ENCODE measurements at places on chromosomes 6 and 20.
A peak's percentile ranks its signal among the peaks of the same experiment; 100 is the strongest.

DNA sequence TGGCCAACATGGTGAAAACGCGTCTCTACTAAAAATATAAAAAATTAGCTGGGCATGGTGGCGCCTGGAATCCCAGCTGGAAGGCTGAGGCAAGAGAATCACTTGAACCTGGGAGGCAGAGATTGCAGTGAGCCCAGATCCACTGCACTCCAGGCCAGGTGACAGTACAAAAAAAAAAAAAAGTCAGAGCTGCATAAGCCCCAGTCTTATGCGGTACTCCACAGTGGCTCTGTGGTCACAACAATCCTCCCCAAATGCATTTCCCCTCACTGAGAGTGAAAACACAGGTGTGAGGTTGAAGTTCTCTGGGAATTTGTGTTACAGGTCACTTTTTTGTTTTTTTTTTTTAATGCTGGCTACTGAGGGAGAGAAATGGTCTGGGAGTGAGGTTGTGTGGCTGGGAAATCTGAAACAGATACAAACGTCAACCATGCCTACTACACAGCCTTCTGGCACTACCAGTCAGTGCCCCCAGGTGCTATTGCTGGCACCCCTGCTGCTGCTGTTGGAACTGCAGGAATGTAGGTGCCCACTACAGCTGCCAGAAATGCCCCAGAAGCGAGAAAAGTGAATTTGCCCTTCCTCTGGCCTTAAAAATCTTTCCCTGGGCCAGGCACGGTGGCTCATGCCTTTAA is 5.7 kb downstream of the MRPS26 start:
- DNase-seq: no peak

DNA sequence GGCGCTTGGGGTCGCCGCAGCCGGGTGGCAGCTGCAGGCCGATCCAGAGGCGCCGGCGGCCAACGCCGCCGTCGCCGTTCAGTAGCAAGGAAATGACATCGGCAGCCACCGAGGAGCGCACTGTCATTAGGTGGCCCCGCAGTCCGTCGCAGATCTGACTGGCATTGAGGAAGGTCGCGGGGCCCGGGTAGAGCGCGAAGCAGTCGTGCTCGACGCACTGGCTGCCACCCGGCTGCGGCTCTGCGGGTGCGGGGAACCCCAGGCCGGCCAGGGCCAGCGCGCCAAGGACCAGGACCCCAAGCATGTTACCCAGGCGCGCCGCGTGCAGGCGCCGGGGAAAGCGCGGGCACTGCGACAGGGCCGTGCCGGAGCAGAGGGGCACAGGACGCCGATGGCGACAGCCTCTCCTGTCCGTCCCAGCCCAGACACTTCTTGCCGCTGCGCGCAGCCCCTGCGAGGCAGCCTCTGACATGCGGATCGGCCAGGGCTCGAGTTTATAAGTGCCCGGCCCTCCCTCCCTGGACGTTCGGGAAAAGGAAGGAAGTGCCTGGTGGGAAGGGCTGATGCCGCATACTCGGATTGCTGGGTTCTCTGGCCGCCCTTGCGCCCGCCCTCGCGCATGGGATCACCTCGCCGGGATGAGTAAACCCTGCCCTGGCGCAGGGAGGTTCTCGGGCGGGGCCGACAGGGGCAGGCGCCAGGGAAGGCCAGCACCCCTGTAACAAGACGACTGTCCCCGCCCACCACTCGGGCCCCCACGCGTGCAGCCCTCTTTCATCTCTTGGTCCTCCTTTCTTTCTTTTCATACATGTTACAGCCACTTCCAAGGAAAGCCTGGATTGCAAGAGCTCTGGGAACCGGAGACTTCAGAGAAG is at the start of gene THBD:
Gene THBD (minus strand): TSS at position 472 of the 875 bp plus-strand sequence. CDS start 168 bp downstream, at position 304.
- DNase-seq: peak; percentile 39

DNA sequence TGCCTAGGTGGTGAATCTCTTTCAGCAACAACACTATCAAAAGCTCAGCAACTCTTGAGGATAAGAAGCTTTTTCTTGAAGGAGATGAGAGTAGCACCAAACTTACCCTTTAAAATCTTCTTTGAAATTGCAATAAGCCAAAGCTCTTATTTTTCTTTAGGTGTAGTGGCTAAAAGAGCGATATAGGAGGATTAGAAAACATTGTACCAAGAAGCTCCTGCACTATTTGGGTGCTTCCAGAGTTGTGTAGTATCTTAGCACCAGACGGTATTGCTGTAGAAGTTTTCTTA is 1.2 kb downstream of the FUT9 start:
- DNase-seq: no peak

GRCh38 chr6:146212781-146213180 is 183.9 kb downstream of the GRM1 start:
- no peak for DNase-seq

DNA sequence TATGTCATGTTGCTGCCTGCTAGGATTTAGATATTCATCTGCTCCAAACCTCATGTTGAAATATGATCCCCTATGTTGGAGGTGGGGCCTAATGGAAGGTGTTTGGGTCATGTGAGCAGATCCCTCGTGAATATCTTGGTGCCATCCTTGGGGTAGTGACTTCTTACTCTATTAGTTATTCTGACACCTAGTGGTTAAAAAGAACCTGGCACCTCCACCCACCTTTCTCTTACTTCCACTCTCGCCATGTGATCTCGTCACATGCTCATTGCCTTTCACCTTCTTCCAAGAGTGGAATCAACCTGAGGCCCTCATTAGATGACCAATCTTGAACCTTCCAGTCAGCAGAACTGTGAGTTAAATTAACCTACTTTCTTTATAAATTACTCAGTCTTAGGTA is 549.4 kb upstream of the SYNCRIP start:
- no peak for DNase-seq

DNA sequence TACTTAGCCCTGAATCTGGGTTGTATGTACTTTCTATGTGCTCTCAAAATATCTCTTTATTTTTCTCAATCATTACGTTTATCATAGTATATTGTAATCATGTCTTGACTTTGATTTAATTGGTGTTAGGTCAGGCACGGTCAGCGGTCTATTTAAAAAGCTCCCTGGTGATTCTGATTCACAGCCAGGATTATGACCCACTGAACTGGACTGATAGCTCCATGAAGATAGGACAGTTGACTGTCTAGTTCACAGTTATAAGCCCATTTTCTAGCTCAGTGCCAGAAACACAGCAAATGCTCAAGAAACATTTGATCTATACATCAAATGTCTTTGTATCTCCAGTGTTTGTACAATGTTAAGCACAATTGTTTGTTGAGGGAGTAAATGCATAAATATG is 111.5 kb upstream of the CCN2 start:
- no peak for DNase-seq

DNA sequence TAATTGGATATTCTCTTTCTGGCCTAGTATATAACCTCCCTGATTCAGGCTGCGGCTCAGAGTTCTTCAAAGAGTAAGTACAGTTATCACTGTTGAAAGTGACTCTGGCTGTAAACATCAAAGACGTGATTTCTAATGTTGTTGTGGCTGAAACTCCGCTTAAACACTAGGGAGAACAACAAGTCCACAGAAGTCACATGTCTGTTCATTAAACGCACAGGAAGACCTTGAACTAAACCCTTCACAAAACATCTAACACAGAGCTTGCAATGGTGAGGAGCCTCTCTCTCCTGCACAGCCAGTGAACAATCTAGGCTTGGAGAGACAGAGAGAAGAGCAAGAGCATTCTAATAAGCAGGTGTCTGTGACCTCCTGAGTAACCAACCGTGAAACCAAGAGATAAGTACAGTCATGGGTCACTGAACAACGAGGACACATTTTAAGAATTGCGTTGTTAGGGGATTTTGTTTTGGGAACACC is 249.3 kb downstream of the PRKN start:
- DNase-seq: no peak

- peak; percentile 9 for DNase-seq
Measured at GRCh38 chr6:24718449-24719124, 367 bp downstream of the C6orf62 start.

DNA sequence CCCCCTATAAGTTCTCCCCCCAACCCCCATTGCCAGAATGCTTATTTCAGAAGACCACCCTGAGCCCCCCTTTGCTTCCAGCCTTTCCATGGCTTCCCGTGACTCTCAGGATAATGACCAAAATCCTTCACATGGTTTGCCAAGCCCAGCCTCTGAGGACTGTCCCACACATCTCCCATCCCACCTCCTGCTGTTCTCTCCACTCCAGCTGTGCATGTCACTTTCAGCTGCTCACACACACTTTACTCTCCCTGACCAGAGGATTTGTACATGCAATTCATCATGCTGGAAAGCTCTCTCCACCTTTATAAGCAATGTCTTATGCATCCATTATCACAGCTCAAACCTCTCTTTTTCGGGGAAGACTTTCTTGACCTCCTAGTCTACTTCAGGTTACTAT is 164.2 kb downstream of the PRL start:
- DNase-seq: no peak

- no peak for DNase-seq
Measured at GRCh38 chr6:113853252-113853651, 3.9 kb upstream of the MARCKS start.

GRCh38 chr20:53074811-53075314 is 102.7 kb downstream of the TSHZ2 start:
- DNase-seq: no peak

GRCh38 chr20:63830841-63831588 is at the start of gene ZBTB46:
TSS of gene ZBTB46 (minus strand) at chr20:63831264. CDS start at chr20:63790757, 40,507 bp downstream.
- DNase-seq: peak; percentile 84

DNA sequence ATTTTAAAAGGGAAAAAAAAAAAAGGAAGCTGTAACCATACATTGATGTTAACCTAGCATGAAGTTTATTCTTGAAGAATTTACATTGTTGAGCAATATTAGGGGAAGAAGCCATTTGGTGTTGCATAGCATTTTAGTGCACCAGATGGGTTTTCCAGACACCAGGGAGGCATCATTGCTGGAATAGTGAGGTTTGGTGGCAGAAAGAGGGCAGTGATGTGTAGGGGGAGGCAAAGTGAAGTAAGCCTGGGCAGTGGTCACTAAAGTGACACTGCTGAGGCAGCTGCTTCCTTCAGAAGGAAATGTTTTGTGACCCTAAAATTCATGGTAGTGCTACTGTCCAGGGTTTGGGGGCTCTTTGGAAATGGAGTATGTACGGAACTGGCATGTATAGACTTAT is 2.6 kb downstream of the TOMM6 start:
- DNase-seq: no peak

- no peak for DNase-seq
Measured at GRCh38 chr6:75278474-75279077, 6.0 kb downstream of the TMEM30A start.

DNA sequence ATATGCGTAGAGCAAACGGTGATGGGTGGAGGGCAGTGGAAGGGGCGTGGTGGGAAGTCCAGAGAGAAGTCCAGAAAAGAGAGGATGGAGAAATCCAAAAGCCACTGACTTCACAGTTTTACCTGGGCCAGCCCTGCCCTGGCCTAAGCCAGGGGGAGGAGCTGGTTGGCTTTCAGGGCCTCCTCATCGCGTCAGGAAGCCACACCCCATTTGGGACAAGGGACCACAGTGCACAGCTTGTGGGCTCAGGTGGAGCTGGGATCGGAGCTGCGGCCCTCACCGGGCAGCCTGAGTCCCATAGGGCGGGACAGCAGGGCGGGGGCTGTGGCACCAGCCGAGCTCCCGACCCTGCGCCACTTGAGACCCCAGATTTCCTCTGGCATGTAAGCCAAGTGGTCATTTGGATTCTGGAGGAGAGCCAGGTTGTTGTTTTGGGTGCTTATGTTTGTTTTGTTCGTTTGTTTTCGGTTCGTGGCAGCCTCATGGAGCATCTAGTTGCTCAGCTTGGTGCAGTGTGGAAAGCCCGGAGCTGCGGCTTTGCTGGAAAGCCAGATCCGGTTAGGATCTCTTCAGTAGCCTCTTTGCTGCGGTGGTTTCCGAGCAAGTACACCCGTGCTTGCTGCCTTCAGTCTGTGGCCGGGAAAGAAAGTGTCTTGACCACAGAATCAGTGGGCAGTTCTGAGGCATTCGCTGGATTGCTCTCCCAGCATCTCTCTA is 42.2 kb downstream of the RIOK1 start:
- DNase-seq: peak; percentile 20

GRCh38 chr20:53929974-53930650 is 140.3 kb downstream of the BCAS1 start:
- DNase-seq: no peak

GRCh38 chr20:50815162-50815989 is 20.5 kb downstream of the BCAS4 start:
- DNase-seq: peak; percentile 74

DNA sequence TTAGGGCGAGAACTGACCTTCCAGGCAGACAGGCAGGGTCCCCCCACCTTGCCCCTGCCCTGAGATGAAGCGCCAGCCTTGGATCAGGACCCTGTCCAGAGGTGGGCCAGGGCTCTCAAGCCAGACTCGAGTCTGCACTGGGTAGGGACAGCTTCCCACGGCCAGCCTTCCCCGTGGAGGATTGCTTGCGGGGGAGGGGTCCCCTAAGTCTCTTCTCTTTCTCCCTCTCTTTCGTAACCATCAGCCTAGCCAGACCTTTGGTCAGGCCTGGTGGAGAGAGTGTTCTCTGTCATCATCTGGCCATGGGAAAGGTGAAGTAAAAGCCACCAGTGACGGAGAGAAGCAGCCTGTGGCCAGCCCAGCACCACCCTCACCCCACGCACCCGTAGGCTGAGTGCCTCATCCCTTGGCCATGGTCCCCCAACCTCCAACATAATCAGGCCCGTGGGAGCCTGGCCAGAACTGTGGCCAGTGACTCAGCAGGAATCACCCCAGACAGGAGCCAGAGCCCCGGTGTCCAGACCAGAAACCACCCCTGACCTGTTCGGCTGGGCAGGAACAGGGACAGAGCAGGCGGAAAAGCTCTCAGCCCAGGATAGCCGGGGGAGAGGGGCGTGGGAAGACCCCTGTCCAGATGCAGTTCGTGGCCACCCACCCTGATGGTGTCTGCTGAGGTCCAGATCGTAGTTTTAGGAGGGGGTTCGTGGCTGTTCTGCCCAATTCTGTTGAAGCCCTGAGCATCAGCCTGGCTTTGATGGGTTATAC is 47.1 kb downstream of the SNAI1 start:
- peak; percentile 95 for DNase-seq

GRCh38 chr6:108083349-108083748 is 8.8 kb upstream of the OSTM1 start:
- DNase-seq: no peak

GRCh38 chr6:9062596-9062995 is 627.3 kb upstream of the SLC35B3 start:
- DNase-seq: no peak

DNA sequence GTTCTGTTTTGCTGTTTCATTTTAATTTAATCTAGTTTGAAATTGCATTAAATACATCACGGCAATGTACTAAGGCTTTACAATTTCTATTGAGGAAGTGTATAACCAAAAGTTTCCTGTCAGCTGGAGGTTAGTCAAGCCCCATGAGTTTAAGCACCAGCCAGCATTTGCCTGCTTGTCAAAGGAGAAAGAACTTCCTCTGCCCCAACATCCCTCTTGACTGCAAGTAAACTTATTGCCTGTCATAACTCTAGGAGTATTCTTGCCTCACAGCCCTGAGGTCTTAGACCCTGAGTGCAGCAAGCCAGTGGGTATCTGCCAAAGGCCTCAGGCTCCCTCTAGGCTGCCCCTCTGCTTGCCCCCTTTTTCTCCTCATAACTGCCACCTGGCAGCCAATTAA is 106.7 kb upstream of the INSM1 start:
- no peak for DNase-seq

DNA sequence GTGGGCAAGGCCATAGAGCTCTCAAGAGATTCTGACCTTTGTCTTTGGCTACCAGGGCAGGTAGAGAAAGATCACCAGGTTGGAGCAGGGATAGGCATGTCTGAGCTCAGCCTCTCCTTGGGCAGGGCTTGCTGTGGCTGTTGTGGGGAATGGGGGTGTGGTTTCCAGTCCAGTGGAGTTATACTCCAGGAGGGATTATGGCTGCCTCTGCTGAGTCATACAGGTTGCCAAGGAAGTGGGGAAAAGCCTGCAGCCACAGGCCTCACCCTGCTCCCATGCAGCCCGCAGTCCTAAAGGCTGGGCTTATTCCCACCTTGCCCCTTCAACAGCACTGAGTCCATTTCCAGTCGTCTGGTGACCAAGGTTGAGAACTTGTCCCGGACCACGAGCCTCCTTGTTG is 21.9 kb downstream of the MEP1A start:
- DNase-seq: peak; percentile 17
